Upper lobe of right lung (tissue), 1 donor: ENCODE measurements at places on chromosomes 1 and 21. TPM values are rescaled to one million over a fixed set of nuclear protein-coding genes. Genes with fewer than 3 reads are reported as not detected.
A peak's percentile ranks its signal among the peaks of the same experiment; 100 is the strongest.

GRCh38 chr1:11585389-11585788, 68.8 kb downstream of the FBXO2 start:
- peaks cover 11% of the 10 kb centered on the region for H3K27me3 ChIP-seq
- H3K36me3 ChIP-seq: no peaks in the 10 kb centered on the region
- DNase-seq: no peak
- no peak overlapping the region for H3K4me3 ChIP-seq

DNA sequence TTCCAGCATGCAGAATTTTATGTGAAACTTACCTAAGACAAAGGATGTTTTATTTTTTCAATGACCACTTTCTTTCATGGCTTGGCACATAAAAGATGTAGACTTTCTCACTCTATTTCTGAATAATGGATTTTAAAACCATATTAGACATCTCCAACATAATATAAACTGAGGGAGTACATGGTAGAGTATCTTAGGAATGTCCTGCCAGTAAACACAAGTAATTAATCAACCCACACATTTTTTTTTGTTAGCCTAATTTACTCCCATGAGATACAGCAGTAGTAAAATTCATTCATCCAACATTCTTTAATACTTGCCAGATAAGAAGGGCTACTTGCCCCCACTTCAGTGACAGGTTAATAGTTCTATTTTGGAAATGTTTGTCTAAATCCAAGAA, 235.4 kb upstream of the ADAMTS5 start:
- H3K4me1 ChIP-seq: no peaks in the 10 kb centered on the region
- H3K27ac ChIP-seq: no peak overlapping the region
- H3K4me3 ChIP-seq: no peak overlapping the region
- no peak for DNase-seq
- H3K27me3 ChIP-seq: no peaks in the 10 kb centered on the region
- H3K36me3 ChIP-seq: no peaks in the 10 kb centered on the region

GRCh38 chr1:14365301-14365988, 233.0 kb upstream of the KAZN start:
- H3K27ac ChIP-seq: no peak overlapping the region
- no peaks in the 10 kb centered on the region for H3K36me3 ChIP-seq
- peaks cover 6% of the 10 kb centered on the region for H3K4me1 ChIP-seq
- H3K27me3 ChIP-seq: no peaks in the 10 kb centered on the region

- H3K4me1 ChIP-seq: no peaks in the 10 kb centered on the region
- H3K4me3 ChIP-seq: no peak overlapping the region
- H3K36me3 ChIP-seq: no peaks in the 10 kb centered on the region
- H3K27ac ChIP-seq: no peak overlapping the region
- DNase-seq: no peak
- no peaks in the 10 kb centered on the region for H3K27me3 ChIP-seq
These were observed 44.7 kb upstream of the CITED4 start for GRCh38 chr1:40906781-40907400.

DNA sequence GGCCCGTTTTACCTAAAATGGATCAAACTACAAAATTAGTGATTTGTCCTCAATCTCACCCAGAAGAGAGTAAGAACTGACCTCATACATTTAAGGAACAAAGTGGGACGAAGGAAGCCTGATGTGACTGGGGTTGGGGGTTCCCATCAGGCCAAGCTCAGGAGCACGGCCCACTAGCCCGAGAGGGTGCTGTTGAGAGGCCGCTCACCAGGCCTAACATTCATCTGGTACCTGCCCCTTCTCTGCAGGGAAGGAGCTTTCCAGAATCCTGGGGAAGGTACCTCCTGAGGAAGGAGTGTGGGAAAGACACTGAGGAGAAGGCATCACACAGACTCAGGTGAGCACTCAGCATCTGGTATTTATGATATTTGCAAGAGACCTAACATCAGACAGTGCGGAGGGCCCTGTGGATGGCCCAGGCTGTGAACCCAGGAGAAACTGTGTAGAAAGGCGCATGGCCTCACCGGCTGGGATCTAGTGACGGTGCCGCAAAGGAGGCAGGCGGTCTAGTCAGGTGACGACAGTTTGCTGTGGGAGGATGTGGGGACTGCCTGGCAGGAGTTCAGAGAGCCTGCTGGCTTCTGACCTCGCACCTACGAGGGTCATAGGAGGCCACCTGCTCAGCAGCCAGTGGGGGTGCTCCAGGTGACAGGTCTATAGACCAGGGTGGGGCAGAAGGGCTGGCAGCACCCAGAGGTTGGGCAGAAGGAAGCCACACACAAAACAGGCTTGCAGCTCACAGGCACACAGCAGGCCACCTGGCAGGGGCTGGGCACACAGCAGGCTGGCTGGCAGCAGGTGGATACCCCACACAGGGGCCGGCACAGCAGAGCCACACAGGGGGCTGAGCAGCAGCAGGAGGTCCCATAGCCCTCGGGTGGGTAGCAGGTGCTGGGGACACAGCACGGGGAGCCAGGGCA, 543 bp downstream of the KRTAP12-4 start:
- no peaks in the 10 kb centered on the region for H3K4me1 ChIP-seq
- no peak overlapping the region for H3K4me3 ChIP-seq
- no peaks in the 10 kb centered on the region for H3K36me3 ChIP-seq
- no peaks in the 10 kb centered on the region for H3K27me3 ChIP-seq

- peaks cover 11% of the 10 kb centered on the region for H3K4me1 ChIP-seq
- H3K4me3 ChIP-seq: no peak overlapping the region
- no peak for DNase-seq
- H3K27me3 ChIP-seq: no peaks in the 10 kb centered on the region
- peaks cover 13% of the 10 kb centered on the region for H3K36me3 ChIP-seq
- peak overlapping the region; percentile 67 for H3K27ac ChIP-seq
These were observed 7.3 kb downstream of the CSTB start for GRCh38 chr21:43768868-43769167.

DNA sequence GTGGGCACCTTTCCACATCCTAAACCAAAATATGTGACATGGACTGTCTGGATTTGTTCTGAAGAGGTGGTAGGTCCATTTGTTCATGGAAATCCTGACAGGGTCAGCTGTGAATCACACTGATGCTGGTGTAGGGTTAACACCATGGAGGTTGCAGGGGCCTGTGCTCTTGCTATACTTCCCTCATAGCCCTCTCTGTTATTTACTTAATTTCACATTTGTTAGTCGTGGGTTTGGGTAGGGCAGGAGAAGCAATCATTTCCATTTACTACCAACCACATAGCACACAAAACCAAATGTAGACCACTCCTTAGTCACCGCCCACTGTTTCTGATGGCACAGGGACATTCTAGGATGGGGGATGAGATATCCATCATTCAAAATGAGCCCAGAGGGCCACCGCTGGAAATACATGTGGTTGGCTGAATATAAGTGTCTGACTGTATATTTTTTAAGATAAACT, 61.8 kb upstream of the POU2F1 start:
- no peaks in the 10 kb centered on the region for H3K36me3 ChIP-seq
- no peaks in the 10 kb centered on the region for H3K4me1 ChIP-seq
- H3K4me3 ChIP-seq: no peak overlapping the region
- H3K27ac ChIP-seq: no peak overlapping the region

DNA sequence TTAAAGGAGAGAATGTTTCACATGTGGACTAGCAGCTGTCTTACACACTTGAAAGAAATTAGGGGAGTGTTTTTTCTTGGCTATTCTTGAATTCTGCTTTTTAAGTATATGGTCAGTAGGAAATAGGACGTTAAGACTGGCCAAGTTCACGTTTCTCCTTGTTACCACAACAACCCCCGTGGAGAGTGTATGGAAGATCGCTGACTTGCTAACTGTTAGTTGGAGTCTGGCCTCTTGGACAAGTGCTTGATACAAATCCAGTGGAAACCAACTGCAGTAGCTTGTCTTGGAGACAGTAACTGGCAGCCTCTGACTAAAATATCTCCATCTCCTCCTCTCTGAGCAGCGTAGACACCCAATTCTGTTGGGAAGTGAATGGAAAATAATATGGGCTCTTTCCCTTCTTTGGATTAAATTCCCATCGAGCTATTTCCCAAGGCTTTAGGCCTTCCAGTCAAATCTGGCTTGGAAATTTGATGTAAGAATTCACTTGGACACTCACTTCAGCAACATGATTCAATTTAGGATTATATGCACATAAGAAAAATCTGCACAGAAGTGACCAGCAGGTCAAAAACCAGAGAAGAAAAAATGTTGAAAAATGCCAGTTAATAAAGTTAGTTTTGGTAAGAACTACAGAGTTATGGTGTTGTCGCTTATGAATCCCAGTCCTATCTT, 3.6 kb upstream of the NFIA start:
- peak overlapping the region; percentile 89 for H3K27ac ChIP-seq
- H3K27me3 ChIP-seq: no peaks in the 10 kb centered on the region
- H3K36me3 ChIP-seq: no peaks in the 10 kb centered on the region
- peaks cover 34% of the 10 kb centered on the region for H3K4me1 ChIP-seq

GRCh38 chr1:213389061-213389581, 338.1 kb downstream of the RPS6KC1 start:
- no peak overlapping the region for H3K4me3 ChIP-seq
- H3K4me1 ChIP-seq: no peaks in the 10 kb centered on the region
- H3K36me3 ChIP-seq: no peaks in the 10 kb centered on the region
- no peak overlapping the region for H3K27ac ChIP-seq

- peaks cover 3% of the 10 kb centered on the region for H3K4me1 ChIP-seq
- H3K36me3 ChIP-seq: no peaks in the 10 kb centered on the region
- no peak overlapping the region for H3K27ac ChIP-seq
- no peak overlapping the region for H3K4me3 ChIP-seq
- H3K27me3 ChIP-seq: no peaks in the 10 kb centered on the region
- no peak for DNase-seq
These were observed 286.3 kb upstream of the C1orf105 start for GRCh38 chr1:172134087-172134731.

DNA sequence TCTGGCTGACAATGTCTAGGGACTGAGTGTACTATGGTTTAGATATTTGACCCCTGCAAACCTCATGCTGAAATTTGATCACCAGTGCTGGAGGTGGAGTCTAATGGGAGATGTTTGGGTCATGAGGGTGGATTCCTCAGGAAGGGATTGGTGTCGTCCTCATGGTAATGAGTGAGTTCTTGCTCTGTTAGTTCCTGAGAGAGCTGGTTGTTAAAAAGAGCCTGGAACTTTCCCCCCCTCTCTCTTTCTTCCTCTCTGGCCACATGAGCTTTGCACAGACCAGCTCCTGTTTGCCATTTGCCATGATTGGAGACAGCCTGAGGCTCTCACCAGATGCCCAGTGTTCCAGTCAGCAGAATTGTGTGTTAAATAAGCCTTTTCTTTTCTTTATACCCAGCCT, 36.6 kb upstream of the CNIH3 start:
- H3K27ac ChIP-seq: no peak overlapping the region
- no peaks in the 10 kb centered on the region for H3K27me3 ChIP-seq
- H3K4me3 ChIP-seq: no peak overlapping the region
- no peak for DNase-seq
- H3K4me1 ChIP-seq: no peaks in the 10 kb centered on the region

DNA sequence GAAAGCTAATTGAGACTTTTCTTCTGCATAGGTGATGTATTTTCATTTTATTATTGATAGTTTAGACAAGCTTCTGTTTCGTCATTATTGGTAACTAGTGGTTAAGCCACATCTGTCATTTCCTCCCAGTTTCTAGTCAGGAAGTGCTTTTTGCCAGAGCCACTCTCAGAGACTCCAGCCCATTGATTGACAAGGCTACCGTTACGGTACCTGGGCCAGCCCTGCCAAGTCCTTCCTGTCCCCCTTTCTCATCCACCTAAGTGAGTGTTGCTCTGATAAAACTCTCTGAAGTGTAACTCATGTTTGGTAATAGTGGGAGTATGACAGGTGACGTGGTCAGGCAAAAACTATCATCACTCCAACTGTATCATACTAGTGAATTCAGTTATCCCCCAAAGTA, 29.6 kb upstream of the AGL start:
- no peaks in the 10 kb centered on the region for H3K27me3 ChIP-seq
- no peak for DNase-seq
- no peaks in the 10 kb centered on the region for H3K36me3 ChIP-seq
- no peak overlapping the region for H3K4me3 ChIP-seq
- H3K27ac ChIP-seq: no peak overlapping the region

DNA sequence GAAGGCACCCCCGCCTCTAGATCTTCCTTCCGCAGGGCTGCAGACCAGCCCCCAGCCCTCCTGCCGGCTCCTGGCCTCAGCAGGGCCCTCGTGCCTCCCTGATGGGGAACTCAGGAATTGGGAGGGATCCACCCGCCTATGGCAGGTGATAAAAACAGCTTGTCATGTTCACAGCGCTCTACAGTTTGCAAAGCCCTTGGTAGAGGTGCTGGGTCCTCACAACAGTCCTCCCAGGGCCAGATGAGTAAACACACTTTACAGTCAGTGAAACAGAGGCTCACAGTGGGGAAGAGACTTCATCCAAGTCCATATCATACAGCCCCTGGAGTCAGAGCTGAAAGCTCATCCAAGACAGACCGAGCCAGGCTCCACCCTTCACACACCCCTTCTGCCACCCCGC, 97.0 kb upstream of the IFFO2 start:
- H3K4me3 ChIP-seq: no peak overlapping the region
- no peak for DNase-seq
- H3K4me1 ChIP-seq: no peaks in the 10 kb centered on the region
- H3K27ac ChIP-seq: no peak overlapping the region

DNA sequence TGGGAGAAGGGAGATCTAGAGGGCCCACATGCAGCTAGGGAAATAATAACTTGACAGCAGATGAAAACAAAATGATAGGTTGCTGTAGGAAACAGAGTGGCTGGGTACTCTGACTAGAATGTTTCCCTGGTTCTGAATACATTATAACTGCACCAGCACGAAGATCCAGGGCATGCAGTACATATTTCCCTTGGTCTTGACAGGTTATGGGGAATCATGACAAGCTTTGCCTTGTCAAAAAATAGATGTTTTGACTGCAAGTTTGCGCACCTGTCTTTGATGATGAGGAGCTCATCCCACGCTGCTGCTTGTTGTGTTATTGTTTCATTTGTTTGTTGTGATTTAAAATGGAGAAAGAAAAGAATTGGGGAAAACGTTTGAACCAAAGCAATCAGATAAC, 292.9 kb downstream of the PDE4B start:
- H3K4me1 ChIP-seq: no peaks in the 10 kb centered on the region
- H3K36me3 ChIP-seq: no peaks in the 10 kb centered on the region
- H3K4me3 ChIP-seq: no peak overlapping the region
- DNase-seq: no peak
- H3K27ac ChIP-seq: no peak overlapping the region

DNA sequence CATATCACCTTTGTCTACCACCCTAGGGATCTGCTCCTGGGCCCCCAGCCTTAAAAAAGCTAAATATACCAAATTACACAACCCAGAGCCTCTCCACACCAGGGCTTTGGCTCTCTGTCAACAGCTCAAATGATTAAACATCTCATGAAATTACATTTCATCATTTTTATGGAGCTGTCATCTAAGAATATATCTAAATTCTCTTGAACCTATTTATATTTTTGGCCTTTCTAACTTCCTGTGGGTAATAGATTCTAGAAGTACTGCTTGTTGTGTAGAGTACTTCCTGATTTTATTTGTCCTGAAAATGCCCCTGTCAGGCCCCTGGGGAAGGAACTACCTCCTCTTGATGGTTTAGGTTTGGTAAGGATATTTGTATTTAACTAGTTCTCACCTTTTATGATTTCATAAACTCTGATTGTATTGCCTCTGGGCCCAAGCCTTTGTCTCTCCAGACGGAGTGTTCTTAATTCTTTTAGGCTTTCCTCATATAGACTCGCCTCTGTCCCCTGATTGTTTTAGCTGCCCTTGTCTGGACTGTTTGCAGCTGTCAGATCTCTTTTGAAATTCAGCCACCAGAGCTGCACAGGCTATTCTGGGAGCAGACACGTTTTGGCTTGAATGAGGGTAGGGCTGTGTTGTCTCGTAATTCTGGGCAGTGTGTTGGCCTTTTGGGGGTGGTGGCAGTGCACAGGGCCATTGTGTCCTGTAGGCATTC, 16.6 kb downstream of the MYOG start:
- no peak overlapping the region for H3K4me3 ChIP-seq
- H3K4me1 ChIP-seq: peaks cover 12% of the 10 kb centered on the region
- no peaks in the 10 kb centered on the region for H3K36me3 ChIP-seq
- no peaks in the 10 kb centered on the region for H3K27me3 ChIP-seq
- peak overlapping the region; percentile 59 for H3K27ac ChIP-seq

OR10Z1 gene
- total RNA-seq: not detected

SLC22A15 gene
- 25.7 TPM for total RNA-seq

ARHGAP30 gene
- 38.0 TPM for total RNA-seq

LRRN2 gene
- total RNA-seq: 3.2 TPM

SOAT1 gene
- total RNA-seq: 116 TPM

RGS1 gene
- 27.8 TPM for total RNA-seq
